ENCODE measurements at places on chromosomes 11 and 22.

- no peak for DNase-seq
These were observed 1.0 kb downstream of the CABP4 start for GRCh38 chr11:67456068-67456705.

- DNase-seq = peak; percentile 45
These were observed 133.6 kb upstream of the C11orf58 start for GRCh38 chr11:16604794-16605388.

GRCh38 chr11:44498089-44498871, 67.2 kb upstream of the CD82 start:
- no peak for DNase-seq

- peak; percentile 39 for DNase-seq
These were observed 86.6 kb upstream of the ARHGAP32 start for GRCh38 chr11:129278586-129279319.

DNA sequence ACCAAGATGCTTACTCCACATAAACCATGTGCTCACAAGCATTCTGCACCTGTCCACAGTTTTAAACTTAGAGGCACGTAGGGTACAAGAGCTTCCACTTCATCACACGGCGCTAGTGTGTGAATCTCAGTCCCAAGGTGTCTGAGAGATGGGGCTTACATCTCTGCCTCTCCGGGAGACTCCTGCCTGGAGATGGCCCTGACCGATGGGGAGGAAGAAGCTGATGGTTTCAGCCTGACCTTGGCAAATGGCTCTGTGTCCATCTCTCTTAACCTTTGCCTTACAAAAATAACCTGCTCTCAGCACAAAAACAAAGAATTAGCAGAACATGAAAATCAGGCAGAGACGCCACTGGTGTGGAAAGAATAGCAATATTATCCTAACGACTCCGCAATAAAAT, 559.3 kb upstream of the B3GAT1 start:
- no peak for DNase-seq

- no peak for DNase-seq
These were observed 2.2 kb downstream of the GANAB start for GRCh38 chr11:62644220-62644619.

DNA sequence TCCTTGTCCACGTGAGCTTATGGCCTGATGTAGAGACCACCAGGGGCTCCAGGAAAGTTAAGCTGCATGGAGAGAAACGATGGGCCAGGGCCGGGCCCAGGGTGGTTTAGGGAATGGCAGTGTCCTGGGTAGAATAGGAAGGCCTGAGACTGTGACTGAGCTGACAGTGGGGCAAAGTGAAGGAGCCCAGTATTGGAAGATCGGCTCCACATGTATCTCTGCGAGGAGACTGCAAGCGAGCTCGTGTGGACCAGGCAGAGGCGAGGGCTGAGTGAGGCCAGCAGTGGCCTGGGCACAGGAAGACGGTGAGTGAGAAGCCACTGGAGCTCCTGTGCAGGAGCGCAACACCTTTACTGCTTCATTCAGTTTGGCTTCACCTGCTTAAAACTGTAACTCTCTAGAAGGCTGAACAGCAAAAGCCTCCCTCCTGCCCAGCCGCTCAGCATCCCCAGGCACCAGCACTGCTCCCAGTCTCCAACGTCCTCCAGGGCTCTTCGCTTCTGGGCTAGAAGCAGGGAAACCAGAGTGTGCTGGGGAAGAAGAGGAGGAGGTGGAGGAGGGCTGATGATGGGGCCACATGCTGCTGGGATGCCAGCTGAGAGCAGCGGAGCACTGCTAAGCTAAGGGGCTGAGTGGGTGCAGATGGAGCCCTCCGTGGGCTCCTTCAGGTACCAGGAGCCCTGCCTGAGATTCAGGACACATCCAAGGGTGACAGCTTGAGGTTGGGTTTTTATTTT, 13.5 kb downstream of the TCIRG1 start:
- DNase-seq = no peak

DNA sequence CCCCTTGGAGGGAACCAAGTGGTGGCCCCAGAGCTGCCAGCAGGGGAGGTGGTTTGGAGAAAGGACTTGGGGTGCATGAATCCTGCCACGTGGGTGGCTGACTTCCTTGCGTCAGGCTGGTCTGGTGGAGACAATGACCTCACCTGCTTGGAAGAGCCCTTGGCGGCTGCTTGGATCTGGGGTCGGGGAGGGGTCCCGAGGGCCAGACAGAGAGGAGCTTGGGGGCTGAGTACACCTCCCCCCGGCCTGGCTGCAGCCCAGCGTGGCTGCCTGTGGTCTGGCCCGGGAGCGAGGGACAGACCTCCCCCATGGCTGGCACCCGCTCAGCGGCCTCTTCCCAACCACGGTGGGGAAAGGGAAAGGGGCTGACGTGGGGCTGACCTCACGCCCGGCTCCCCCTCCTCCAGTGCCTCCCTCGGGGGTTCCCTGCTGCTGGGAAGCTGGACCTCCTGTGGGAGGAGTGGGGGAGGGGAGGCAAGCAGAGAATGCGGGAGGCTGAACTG, 13.8 kb downstream of the LIF start:
- DNase-seq = no peak

DNA sequence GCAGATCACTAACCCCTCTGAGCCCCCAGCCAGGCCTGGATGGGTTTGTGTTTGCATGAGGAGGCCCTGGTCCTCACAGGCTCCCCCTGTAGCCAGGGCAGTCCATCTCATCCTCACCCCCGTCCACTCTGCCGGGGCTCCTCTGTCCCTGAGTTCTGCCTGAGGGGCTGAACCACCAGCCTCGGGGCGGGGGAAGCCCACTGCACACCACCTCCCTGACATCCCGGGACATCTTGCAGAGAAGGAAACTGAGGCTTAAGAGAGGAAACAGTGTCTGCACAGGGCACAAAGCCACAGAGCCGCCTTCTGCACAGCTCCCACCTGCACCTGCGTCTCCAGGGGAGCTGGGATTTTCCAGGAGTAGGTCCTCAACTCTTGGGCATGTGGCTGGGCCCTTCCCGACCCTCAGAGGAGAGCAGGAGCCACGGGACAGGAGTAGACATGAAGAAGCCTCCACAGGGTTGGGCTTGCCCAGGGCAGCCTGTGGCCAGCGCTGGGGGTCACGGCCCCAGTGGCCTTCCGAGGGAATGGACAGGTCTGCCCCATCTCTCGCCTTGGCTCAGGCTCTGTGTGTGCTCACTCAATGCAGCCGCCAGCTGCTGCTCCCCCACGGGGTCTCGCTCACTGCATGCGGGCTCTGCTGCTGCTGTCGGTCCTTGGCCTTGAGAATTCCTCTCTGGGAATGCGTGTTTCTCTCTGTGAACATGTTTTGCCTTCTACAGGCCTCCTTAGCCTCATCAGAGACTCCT, 45.4 kb upstream of the CCDC188 start:
- DNase-seq = no peak

DNA sequence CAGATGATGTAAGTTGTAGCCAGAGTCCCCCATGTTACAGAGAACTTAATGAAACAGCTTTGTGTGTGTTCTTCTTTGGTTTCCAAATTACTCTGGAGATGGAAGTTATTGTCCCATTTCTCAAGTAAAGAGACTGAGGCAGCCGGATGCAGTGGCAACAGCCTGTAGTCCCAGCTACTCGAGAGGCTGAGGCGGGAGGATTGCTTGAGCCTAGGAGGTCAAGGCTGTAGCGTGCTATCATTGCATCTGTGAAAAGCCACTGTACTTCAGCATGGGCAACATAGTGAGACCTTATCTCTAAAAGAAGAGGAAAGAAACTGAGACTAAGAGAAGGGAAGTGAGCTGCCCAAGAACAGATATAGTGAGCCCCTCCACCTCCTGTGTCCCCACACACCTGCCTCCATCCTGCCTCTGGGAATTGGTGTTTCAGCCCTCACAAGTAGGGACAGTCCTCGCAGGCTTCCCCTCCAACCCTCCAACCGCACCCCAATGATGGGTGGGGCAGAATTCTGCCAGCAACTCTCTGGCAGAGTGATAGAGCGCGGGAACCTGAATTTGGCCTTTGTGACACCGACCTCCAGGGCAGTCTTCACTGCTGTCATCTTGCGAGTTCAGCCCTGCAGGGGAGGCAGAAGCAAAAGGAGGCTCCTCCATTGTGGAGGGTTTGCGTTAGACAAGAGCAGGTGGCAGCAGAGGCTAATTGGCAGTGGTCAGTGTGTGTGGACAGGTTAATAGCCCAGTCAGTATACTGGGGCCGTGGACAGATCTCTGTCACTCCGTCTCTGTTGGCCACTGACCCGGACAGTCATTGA, 1.6 kb downstream of the PDXP start:
- DNase-seq = no peak

DNA sequence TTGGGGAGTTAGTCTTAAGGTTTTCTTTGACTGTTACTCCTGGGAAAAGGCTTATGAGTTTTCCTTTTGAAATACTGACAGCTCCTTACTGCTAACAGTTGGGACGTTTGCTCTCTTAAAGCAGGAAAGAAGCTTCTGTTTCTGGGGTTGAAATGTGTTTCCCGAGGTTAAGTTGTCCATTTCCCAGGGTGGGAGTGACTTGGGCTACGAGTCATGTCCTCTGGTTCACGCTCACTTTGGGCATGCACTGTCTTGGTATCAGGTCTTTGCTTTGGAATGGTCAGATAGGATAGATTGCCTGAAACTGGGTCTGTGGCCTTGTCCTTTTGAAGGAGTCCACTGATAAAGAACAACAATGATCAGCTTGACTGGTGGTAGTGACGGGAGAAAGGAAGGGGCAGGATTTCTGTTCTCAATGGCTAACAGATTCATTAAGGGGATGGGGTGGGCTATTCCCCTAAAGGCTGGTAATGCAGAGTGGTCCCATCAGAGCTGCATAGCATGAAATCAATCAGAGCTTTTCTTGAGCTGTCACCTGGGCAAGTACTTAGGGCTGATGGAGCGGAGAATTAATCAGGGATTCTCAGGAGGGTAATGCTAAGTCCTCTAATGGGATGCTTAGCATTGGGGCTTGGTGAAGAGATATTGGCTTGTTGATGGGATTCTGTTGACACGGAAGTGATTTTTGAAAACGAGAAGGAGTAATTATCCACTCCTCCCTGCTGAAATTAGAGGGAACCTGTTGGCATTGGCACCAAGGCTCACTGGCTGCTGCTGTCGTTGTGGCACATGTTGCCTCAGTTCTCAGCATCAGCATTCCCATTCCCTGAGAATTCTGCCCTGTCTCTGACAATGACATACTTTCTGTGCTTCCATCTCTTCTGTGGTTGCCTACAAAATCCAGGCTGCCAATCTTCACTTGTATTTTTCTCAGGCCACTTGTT, 81.6 kb downstream of the TEAD1 start:
- no peak for DNase-seq

DNA sequence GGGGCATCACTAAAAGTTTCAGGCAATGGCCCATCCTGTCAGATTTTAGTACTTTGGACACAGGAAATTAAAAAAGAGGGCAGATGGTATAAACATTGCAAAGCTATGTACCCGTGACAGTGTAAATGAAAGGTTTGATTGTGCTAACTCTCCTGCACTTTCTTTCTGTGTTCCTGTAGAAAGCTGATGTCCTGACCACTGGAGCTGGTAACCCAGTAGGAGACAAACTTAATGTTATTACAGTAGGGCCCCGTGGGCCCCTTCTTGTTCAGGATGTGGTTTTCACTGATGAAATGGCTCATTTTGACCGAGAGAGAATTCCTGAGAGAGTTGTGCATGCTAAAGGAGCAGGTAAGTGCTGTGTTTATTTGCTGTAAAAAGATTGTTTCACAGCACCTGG, 10.3 kb downstream of the CAT start:
- peak; percentile 16 for DNase-seq

- no peak for DNase-seq
These were observed 58.4 kb downstream of the THAP12 start for GRCh38 chr11:76322540-76322939.

- DNase-seq = no peak
These were observed 92.1 kb downstream of the CSNK2A3 start for GRCh38 chr11:11260903-11261302.

DNA sequence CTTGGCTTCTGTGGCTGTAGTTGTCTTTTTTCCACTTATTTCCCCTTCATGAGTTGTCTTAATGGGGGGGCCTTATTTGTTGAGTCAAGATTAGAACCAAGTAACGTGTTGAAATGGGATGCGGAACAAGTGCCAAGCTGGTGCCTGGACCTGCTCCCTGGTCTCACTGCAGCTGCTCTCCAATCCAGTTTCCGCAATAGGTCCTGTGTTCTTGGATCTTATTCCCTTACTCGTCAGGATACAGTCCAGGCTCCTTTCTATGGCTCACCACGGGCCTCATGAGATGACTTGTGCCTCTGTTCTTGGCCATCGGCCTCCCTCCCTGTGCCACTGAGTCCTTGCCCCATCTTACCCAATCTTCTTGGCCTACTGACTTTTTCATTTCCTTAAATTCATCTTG, 159.6 kb upstream of the CADM1 start:
- DNase-seq = no peak

DNA sequence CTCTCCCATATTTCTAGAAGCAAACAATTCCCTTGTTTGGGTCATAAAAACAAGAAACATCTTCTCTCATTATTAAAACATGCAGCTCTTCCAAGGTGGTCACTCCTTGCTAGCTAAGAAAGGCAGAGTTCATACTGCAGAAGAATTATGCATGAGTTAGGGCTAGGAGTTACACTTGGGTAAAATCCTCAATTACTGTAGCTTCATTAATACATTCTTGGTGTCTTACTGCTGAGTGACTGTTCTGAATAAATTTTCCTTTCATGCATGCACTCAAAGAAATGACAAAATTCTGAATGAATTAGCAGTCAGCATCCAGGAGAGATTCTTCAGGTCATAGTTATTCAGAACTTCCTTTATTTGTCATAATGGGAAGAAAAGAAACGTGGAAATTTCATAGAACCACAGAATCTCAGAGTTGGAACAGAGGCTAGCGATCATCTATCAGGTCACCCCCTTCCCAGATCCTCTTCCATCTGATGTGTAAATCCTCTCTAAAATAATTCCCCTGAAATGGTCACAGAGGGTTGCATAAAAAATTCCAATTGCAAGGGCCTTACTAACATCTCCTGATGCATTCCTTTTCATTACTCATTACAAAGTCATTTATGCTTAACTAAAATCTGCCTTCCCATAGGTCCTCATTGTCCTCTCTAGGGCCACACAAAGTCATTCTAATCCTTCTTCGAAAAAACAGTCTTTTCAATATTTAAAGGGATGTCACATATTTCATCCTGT, 771.5 kb downstream of the DLG2 start:
- no peak for DNase-seq

DNA sequence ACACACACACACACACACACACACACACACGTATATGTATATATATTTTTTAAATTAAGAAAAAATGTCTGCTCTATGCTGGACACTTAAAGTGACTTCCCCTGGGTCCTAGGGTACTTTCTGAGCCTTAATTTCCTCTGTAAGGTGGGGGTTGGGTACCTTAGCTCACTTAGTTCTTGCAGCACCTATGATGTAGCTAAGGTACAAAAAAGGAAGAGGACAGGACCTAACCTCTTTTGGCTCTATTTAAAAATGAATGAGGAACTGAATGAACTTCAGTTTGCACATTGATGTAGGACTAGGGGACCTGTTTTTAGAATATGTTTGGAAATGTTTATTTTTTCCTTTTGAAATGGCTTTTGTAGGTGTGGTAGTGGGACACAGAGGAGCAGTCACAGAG, 11.1 kb downstream of the SREBF2 start:
- no peak for DNase-seq
